ENCODE measurements at places on chromosomes 6 and 20.

DNA sequence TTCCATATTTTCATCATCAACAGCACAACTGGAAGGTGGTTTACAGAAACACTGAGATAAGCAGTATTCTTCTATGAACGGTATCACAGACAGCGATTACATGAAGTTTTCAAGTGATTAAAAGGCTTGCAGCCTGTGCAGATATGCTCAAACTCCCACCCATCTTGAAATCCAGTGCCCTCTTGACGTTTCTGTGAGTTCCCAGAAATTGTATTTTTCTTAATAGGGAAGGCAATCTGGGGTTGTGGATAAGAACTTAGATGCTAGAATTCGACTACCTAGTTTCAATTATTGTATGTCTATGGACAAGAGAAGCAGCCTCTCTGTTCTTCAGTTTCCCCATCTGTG, 290.3 kb downstream of the ZNF217 start:
- no peak for DNase-seq

GRCh38 chr20:13029687-13030375, 21.1 kb downstream of the SPTLC3 start:
- DNase-seq = no peak

- no peak for DNase-seq
Measured at GRCh38 chr20:17896193-17896723, 72.3 kb downstream of the SNX5 start.

DNA sequence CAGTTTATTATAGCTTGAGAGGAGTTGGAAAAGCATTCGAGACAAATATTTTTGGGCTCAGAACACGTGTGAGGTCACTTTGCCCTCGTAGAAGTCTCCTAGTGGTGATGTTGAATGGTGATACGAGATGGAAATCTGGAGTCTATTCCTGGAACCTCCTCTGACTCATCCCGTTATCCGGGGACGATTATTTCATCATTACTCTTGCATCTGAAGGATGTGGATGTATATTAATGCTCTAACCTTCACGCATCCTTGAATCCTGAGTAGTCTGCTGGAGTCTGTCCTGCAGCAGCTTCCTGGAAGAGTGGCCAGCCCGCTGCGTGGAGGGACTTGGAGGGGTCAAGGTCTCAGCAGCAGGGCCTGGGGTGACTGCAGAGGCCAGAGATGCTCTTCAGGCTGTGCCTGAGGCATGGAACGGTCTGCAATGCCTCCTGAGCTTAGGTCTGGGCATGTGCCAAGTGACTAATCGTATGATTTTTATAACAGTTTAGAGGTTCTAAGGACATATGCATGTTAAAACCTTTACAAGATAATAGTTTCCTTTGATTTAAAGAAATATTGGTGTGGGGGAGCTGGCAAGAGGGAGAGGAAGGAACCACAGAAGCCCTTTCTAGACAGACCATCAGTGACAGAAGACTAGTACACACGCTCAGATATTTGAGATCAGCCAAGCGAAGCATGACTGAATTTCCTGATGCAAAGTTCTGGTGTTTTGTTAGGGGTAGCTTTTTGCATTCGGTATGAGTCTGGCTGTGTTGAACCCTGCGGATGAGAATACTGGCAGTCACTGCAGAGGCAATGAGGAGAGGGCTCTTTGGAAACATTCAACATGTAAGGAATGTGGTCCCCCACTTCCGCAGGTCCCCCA, 400.2 kb downstream of the QKI start:
- no peak for DNase-seq

- DNase-seq = no peak
Measured at GRCh38 chr6:79764747-79765146, 133.6 kb downstream of the SH3BGRL2 start.

GRCh38 chr20:46022411-46023147, 6.4 kb upstream of the SLC12A5 start:
- no peak for DNase-seq

- no peak for DNase-seq
Measured at GRCh38 chr20:48662711-48663110, 165.1 kb downstream of the PREX1 start.

GRCh38 chr6:136920671-136921380, 1.3 kb upstream of the SLC35D3 start:
- DNase-seq = no peak

DNA sequence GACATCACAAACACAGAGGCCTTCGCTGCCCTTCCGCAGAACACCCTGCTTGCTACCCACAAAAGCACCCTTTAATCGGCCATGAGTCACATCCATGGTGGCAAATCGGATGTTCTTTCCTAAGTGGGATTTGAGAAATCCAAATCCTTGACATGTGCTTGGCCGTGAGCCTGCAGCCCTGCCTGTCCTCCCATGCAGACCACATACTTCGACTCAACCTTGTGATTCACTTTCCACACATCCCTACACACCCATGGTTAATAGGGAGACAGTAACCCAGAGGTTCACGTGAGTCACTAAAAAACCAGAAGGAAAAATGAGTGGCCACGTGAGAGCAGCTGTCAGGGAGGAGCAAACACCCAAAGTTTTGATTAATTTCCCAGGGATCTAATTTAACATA, 19.4 kb downstream of the RAMACL start:
- no peak for DNase-seq

DNA sequence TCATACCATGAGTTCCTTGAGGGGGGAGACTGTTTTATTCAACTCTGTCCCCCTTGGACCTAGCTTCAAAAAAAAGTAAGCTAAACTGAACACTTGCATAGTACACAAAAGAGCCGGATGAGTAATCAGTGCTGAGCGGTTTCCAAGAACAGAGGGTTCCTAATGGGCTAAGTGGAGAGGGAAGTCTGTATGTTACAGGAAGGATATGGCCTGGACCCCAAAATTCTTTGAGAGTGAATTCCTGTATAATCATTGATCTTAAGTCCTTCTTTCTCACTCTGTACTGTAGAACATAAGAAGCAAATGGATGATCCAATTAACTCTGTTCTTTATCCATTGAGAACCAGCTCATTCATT, 324.7 kb upstream of the CNR1 start:
- no peak for DNase-seq

- no peak for DNase-seq
Measured at GRCh38 chr6:33945931-33946330, 142.1 kb upstream of the MLN start.

GRCh38 chr6:111110036-111110435, 22.7 kb downstream of the SLC16A10 start:
- no peak for DNase-seq

GRCh38 chr20:50395251-50395729, 114.9 kb upstream of the PTPN1 start:
- no peak for DNase-seq

- no peak for DNase-seq
Measured at GRCh38 chr6:26158581-26159356, 71.5 kb downstream of the HFE start.

- no peak for DNase-seq
Measured at GRCh38 chr6:134918418-134918961, 31.4 kb downstream of the ALDH8A1 start.

DNA sequence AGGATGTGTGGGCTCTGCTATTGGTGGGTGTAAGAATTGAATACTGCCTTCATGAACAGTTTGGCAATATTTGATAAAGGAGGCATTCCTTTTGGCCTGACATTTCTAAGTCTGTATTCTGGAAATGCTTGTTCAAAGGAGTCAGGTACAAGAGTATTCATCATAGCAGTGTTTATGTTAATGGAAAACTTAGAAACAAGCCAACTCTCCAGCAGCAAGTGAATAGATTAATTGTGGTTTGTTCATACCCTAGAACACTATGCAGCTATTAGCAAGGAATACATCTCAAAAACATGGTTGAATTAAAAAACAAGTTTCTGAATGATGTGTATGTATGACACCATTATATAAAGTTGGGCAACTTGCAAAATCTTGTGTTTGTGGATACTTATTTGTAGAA, 195.8 kb downstream of the ZFAND3 start:
- DNase-seq = no peak

GRCh38 chr6:10416863-10417641, 2.2 kb upstream of the TFAP2A start:
- no peak for DNase-seq

GRCh38 chr6:155830531-155830930, 374.9 kb upstream of the NOX3 start:
- no peak for DNase-seq

- DNase-seq = no peak
Measured at GRCh38 chr20:43691928-43692524, 25.1 kb downstream of the MYBL2 start.

GRCh38 chr6:160667639-160668481, 3.8 kb upstream of the LPA start:
- no peak for DNase-seq

DNA sequence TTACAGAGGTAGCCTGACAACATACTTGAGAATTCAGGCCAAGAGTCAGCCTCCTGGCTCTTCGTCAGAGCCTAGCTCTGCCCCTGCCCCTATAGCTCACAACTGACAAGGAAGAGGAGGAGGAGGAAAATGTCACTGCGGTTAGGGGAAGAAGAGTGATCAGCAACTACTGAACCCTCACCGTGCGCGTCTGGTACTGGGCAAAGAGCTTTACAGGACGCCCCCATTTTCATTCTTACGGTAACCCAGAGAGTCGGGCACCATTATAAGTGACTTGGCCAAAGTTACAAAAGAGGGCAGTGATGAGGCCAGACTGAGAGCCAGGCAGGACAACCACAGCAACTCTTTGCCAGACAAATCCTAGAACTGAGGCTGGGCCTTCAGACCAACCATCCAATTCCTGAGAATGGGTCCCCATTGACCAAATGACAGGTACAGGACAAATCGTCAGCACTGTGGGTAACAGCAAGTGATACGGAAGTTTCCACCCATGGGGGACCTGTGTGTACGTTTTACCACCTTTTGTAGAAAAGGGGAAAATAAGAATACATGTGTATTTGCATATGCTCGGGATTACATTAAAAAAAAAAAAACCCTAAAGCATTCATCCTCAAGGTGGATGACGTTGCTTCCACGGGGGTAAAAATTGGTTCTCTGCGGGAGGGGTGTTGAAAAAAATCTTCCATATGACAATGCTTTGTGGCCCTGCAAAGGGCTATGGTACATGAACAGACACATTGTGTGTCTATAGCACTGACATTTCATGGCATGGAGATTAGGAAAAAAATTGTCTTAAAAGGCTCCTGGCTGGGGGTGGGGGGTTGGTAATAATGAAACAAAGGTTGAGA, 118.0 kb downstream of the NFATC2 start:
- no peak for DNase-seq

DNA sequence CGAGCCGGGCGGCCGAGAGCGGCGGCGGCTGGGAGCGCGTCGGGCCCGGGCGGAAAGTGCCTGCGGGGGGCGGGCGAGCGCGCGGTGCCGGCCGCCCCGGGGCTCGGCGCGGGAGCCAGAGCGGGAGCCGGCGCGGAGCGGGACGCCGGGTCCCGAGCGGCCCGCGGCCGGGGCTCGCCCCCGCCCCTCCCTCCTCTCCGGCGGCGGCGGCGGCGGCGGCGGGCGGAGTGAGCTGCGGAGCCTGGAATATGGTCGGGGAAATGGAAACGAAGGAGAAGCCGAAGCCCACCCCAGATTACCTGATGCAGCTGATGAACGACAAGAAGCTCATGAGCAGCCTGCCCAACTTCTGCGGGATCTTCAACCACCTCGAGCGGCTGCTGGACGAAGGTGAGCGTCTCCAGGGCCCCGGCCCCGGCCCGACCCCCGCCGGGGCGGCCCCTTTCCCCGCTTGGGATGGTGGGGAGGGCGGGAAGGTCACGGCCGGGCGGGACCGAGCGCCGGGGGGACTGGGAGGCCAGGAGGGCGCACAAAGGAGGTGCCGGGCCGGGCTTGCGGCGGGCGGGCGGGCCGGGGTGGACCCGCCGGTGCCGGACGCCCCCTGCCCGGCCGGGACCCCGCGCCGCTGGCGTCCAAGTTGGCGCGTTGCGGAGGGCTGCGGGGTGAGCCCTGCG, 565 bp downstream of the QKI start:
- no peak for DNase-seq

DNA sequence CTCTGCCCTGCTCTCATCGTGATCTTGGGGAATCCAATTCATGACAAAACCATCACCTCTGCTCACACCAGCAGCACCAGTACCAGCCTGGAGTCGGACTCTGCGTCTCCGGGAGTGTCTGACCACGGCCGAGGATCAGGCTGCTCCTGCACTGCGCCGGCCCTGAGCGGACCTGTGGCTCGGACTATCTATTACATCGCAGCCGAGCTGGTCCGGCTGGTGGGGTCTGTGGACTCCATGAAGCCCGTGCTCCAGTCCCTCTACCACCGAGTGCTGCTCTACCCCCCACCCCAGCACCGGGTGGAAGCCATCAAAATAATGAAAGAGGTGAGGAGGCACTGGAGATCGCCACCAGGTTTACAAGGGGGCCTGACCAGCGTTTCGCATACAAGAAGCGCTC, 37.2 kb upstream of the PBOV1 start:
- no peak for DNase-seq

DNA sequence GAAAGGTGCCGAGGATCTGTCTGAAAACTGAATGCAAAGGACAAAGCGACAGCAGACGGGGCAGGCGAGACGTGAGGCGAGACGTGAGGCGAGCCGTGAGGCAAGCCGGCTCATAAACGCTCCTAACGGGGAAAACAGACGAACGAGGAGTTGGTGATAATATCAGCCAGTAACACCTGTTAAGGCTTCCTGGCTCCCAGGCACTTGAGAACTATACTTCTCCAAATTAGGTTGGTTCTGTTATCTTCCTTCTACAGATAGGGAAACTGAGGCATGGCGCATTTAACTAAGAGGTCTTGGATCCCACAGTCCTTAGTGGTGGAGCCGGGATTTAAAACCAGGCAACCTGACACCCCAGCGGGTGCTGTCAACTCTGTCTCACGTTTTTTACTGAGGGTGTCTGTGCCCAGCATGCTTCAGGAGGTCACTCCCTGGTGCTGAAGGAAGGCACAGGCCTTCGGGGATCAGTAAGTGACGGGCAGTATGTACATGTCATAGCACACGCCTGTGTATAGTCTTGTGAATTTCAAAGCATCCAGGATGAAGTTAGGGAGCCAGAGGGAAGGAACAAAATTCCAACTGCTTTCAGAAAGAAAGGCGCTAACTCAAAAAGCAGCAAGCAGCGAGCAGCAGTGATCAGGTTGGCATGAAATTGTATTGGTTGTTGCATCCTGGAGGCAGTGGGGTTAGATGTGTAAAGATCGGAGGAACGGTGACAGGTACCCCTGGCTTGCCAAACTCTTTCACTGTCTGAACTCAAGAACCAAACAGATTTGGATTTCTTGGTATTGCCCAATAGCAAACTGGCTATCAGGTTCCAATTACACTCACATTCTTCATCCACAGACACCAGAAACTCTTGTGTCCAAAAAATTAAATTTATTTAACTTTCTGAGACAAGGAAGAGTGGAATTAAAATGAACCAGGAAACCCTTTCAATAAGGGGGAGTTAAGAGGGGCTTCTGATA, 318.7 kb downstream of the THBS2 start:
- no peak for DNase-seq

GRCh38 chr20:39349240-39349639, 387.1 kb downstream of the DHX35 start:
- DNase-seq = no peak

- DNase-seq = no peak
Measured at GRCh38 chr20:47684306-47685080, 100.8 kb downstream of the SULF2 start.

- no peak for DNase-seq
Measured at GRCh38 chr6:47490676-47491075, 13.1 kb downstream of the CD2AP start.

- DNase-seq = no peak
Measured at GRCh38 chr6:27288136-27289044, 23.7 kb downstream of the POM121L2 start.

GRCh38 chr20:5148581-5148980, 21.8 kb downstream of the CDS2 start:
- no peak for DNase-seq

All from esophagus squamous epithelium (tissue), 5 donors.